C1 segment of cervical spinal cord (tissue), 14 donors: ENCODE measurements at places on chromosomes 2 and 18.

DNA sequence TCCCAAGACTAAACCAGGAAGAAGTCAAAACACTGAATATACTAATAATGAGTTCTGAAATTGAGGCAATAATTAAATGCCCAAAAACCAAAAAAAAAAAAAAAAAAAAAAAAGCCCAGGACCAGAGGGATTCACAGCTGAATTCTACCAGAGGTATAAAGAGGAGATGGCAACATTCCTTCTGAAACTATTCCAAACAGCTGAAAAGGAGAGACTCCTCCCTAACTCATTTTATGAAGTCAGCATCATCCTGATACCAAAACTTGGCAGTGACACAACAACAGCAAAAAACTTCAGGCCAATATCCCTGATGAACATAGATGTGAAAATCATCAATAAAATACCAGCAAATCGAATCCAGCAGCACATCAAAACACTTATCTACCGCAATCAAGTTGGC is 108.5 kb upstream of the COL3A1 start:
- no peak for DNase-seq

- no peak for DNase-seq
Measured at GRCh38 chr2:160096409-160096808, 34.0 kb upstream of the PLA2R1 start.

GRCh38 chr2:40242315-40242714 is 209.6 kb downstream of the SLC8A1 start:
- no peak for DNase-seq

DNA sequence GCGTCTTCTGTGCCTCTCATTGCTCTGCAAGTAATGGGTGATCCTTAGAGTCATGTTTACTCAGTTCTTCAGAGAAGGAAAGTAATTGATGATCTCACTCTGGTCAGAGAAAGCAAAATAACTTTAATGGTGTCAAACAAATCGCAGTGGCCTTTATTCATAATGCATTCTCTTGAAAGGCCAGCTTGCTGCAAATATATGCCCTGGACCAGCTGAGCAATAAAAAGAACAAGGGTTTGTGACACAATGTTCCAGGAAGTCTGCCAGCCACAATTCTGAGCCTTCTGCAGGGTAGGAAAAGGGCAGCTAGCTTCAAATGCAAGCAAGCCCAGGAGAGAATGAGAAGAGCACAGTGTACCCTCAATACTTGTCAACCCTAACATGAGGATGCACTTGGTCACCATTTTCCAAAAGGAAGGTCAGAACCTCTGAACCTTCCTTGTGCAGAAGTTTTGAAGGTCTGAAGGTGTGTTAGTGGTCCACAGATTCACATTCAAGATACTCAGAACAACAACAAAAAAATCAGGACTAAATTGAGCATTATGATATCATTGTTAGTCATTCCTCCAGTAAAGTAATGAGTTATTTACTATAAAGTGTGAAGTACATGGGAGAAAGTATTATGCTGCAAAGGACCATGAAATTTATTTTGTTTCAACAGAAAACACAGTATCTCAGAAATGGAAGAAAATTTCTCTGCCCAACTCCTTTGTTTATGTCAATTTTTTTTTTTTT is 355.6 kb downstream of the PAX3 start:
- DNase-seq = no peak

DNA sequence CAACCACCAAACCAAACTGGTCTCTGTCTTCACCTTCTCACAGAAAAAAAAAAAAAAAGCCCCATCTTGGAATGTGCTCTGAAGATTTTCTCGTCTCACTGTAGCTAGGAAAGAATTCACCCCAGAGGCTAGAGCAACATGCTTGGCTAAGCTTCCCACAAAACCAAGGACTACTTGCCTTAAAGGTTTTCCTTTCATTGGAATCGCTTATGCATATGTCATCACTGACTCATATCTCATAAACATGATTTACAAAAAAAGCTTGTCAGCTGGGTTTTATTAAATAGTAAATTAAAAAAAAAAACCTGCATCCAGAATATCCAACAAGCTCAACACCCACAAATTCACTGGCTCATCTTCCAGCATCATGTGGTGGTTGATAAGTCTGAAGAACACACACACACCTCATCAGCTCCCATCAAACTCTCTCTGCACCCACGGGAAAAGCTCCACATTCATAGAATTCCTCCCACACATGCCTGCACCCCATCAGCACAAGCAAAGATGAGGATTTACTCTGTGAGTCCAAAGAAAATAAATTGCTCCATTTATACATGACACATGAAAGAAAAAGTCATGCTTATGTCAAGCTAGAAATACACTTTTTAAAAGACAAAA is 182.0 kb upstream of the TRIB2 start:
- no peak for DNase-seq

- DNase-seq = no peak
Measured at GRCh38 chr2:99569386-99569785, 79.6 kb upstream of the REV1 start.

DNA sequence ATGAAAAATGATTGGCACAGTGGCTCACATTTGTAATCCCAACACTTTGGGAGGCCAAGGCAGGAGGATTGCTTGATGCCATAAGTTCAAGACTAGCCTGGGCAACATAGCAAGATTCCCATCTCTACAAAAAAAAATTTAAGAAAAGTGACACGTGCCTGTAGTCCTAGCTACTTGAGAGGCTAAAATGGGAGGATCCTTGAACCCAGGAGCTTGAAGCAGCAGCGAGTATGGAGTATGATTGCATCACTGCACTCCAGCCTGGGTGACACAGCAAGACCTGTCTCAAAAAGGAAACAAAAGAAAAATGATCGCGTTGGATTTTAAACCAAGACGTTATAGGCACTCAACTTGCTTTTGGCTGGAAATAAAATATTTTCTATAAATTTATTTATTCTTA is 37.8 kb upstream of the CREB1 start:
- DNase-seq = no peak

DNA sequence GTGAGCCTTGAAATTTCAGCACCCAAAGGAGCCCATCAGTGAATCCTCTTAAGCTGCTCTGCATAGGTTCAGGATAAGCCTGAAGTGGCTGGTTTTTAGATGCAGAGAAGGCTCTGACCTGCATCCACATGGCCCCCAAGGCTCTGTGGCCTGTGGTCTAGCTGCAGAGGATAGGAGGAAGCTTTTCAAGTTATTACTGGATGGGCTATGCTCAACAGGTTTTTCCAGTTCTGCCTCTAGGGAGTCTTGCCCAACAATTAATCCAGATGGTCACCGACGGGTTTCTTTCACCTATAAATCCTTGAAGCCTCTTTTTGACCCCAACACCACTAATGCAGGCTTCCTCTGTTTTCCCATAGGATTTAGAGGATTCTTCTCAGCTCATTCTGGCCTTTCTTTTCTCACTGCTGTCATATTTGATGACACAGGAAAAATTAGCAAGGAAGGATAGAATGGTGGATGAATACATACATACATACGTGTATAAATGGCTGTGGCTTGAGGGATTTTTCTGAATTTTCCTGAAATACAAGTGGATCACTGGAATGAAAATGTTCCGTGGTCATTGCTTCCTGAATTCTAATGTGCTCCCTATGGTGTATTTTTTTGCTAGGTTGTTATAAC is 52.2 kb upstream of the BCL2L11 start:
- no peak for DNase-seq

GRCh38 chr2:30252723-30253701 is 21.7 kb downstream of the LBH start:
- no peak for DNase-seq

DNA sequence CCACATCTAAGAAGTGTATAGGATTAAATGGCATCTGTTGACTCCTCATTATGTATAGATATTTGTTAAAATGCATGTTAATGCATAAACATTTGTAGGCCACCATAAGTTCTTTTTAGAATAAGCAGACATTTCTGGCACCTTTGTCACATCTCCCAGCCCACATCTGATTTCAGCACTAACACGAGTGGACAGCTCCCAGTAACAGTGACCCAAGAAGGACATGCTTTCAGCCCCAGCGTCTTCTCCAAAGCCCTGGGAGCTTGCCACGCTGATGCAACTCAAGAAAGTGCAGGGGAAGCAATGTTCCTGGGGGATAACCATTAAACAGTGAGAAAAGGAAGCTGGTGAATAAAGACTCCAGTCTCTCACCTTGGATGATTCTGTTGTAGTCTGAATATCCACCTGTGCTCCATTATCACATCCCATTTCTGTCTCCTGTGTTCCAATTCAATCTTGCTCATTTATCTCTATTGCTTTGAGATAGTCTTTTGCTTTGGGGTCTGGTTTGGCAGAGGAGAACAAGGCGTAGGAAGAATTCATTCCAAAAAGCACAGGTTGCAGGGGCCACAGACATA is 182.6 kb upstream of the THSD7B start:
- DNase-seq = no peak

- no peak for DNase-seq
Measured at GRCh38 chr2:158500333-158500732, 43.6 kb downstream of the PKP4 start.

DNA sequence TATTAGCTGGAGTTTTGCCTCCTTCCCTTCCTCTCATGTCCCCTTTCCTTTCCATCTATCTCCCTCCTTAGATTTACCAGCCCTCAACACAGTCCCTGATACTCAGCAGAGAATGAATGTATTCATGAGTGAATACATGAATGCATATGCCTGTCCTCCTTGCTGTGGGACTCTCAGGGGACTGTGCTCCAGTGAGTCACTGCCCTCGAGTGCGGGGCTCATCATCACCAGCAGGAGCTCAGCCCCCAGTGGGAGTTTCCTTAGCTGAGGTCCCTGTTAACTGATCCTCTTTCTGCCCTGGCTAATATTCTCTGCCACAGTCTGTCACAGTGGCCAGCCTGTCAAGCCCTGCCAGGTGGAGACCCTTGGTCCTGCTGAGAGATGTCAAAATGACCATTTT is 104.9 kb upstream of the LHCGR start:
- DNase-seq = no peak

DNA sequence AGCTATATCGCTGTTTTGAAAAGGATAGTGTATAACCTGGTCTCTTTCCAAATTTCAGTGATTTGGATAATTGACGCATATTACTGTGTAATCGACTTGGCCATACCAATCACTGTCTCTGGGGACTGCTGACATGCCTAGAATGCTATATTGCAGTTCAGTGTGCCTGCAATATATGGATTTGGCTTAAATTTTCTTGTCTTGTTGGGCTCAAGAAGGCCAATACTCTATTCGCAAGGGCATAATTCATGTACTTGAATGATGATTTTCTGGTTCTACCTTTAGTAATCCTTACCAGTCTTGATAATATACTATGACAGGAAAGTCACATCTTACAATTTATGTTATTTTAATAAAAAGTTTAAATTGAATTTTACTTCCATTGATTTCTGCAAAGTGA is 21.7 kb upstream of the THUMPD2 start:
- DNase-seq = no peak

DNA sequence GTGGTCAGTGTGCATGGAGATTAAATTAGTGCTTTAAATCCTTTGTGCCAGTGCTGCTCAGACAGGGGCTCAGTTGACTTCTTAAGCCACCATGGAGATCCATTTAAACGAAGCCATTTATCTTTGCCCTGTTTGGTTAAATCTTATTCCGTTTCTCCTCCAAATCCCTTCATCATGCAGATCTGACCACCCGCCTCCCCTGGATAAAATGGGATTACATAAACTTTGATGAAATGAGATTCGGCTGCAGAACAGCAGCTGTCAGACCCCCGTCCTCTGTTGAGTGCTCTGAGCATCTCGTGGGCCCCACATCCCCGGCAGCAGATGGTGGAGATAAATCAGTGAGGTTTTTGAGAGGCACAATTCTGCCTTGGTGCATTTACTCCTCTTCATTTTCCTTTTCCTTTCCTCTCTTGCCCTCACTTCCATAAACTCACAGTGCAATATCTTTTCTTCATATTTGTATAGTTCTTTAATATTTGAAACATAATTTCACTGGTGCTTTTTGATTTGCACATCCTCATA is 84.4 kb upstream of the TWIST2 start:
- DNase-seq = no peak

DNA sequence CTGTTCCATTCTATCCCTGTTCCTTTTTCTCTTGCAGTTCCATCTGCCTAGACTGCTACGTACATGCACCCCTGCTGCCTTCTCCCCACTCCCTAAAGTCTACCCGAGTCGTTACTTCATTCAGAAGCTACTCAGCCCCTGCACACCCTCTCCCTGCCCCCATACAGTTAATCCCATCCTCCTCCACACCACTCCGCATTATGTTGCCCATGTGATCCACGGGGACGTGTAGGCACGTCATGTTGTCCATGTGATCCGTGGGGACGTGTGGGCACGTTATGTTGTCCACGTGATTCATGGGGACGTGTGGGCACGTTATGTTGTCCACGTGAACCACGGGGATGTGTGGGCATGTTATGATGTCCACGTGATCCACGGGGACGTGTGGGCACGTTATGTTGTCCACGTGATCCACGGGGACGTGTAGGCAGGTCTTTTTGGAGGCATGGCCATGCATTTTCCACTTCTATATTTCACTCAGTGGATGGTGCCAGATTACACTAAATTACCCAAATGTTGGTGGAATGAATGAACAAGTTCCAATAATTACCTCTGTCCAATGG is 299.5 kb downstream of the DCDC2C start:
- no peak for DNase-seq

DNA sequence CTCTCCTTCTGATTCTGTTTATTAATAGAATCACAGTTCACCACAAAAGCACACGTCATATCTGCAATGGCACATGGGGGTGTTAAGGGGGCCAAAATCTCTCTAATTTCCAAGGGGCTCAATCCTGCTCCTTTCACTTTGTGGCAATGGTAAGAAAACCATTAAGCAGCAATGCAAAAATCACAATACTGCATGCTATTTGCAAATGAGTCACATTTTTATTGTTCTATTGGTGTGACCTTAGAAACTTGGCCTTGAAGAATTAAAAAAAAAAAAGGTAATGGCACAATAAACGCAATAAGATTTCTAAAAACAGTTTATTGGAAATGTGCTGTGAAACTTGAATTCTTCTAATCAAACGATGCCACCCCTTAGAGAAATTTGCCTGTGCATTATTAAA is 251.5 kb downstream of the ZNF521 start:
- DNase-seq = no peak

DNA sequence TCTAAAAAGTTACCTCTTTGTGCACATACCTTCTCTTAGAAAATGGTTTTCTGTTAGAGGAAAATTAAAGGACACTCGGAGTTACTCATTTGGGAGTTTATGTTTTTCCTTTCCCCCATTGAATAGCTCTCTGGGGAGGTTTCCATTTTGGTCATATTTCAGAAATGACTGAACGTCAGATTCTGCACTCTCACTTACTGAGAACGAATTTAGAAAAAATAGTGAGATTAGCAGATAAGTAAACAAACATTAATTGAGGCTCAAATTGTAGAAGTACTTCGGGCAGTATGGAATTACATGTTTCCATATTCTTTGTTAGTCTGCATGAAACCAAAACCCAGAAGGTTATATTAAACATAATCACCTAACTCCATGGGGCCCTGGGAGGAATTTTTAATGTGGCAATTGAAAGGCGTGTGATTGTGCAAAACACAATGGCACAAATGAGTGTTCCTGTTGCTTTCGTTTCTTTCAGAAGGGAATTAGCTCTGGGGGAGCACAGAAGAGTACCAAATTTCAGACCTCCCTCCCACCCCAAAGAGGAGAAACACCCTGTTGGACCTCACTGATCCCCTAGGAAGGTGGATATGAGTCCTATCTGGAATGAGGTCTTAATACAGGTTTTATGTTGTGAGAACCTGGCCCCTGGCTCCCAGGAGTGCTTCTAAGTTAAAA is 212.3 kb downstream of the BCL2 start:
- no peak for DNase-seq

GRCh38 chr2:47528874-47529273 is 125.9 kb downstream of the MSH2 start:
- no peak for DNase-seq

- DNase-seq = no peak
Measured at GRCh38 chr2:80531319-80531718, 226.8 kb upstream of the LRRTM1 start.

- DNase-seq = no peak
Measured at GRCh38 chr2:200199576-200200263, 106.8 kb upstream of the SPATS2L start.
